ENCODE measurements at places on chromosomes 12 and 14. TPM values are rescaled to one million over a fixed set of nuclear protein-coding genes. Genes with fewer than 3 reads are reported as not detected.

The TEX52 gene
- not detected for total RNA-seq

- no peak for DNase-seq
Observed at GRCh38 chr14:36217027-36217426, 40.5 kb upstream of the PTCSC3 start.

DNA sequence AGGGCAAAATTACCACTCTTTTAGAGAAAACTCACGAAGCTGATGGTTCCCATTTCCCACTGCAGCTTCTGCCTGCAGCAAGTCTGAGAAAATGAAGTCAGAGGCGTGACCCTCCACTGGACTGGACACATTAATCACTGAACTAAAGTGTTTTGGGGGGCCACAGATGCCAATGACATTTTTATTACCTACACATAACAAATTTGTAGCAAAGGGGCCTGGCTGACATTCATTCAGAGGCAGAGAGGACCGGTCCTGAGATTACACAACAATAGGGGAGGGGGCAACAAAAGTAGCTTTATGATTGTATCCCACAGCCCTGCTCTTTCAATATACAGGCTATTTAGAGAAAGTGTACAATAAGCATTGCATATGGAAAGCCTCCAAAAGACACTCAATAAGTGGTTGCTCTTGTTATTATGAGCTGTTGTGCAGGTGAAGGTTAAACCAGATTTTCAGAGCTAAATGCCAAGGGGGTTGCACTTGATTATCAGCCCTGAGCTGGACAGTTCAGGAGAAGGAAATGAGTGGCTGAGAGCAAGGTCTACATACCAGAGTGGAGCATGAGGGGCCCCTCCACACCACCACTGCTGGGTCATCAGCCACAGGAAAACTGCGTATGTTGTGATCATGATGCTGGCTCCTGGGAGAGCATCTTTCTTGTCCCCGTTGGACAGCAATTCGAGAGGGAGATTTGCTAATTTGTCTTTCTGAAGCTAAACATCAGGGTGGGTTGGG, 41.5 kb upstream of the CCDC60 start:
- no peak for DNase-seq

- DNase-seq = no peak
Observed at GRCh38 chr14:35366521-35366976, 38.0 kb downstream of the NFKBIA start.

- DNase-seq = no peak
Observed at GRCh38 chr14:53001787-53002378, 51.0 kb upstream of the FERMT2 start.

DNA sequence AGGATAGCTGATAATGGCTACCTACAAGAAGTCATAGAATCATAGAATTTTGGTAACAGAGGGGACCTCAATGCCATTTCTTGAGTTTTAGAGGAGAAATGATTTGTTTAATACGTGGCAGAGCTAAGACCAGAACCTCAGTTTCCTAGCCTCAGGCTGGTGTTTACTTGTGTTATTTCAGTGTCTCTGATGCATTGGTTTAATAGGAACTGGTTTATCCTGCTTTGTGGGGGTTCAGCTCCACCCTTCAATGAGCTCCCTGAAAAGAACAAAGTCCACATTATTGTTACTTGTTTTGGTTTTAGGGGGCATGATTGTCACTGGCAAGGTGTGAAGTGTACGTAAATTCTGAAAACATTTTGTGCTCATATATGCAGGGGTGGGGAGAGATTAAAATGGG, 55.4 kb downstream of the AKAP6 start:
- DNase-seq = no peak

DNA sequence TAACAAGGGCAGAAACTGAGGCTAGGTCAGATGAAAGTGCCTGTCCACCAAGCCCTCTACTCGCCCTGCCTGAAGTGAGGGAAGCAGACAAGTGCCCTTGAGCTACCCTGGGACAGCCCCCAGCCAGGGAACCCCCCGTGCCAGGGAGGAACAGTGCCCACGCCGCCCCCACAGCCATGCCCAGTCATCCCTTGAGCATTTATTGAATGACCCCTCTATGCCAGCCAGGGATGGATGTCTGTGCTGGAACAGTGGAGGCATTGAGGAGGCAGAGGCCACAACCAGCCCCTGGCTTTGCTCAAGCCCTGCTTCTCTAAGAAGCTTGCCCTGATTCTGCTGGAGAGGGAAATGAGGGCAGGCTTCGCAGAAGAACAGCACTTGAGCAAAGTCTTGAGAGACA, 3.7 kb upstream of the AQP6 start:
- no peak for DNase-seq

- DNase-seq = no peak
Observed at GRCh38 chr14:60506985-60507829, 1.7 kb upstream of the SIX6 start.

GRCh38 chr14:65080960-65081747, 21.2 kb downstream of the MAX start:
- no peak for DNase-seq

The TAS2R13 gene
- total RNA-seq = 2.5 TPM

GRCh38 chr12:40313928-40314327, 89.1 kb downstream of the LRRK2 start:
- DNase-seq = no peak

GRCh38 chr14:50516091-50516490, 16.3 kb downstream of the MAP4K5 start:
- DNase-seq = no peak

GRCh38 chr12:40086471-40086870, 19.4 kb downstream of the SLC2A13 start:
- DNase-seq = no peak

GRCh38 chr14:35351497-35351896, 53.1 kb downstream of the NFKBIA start:
- DNase-seq = peak; percentile 24

DNA sequence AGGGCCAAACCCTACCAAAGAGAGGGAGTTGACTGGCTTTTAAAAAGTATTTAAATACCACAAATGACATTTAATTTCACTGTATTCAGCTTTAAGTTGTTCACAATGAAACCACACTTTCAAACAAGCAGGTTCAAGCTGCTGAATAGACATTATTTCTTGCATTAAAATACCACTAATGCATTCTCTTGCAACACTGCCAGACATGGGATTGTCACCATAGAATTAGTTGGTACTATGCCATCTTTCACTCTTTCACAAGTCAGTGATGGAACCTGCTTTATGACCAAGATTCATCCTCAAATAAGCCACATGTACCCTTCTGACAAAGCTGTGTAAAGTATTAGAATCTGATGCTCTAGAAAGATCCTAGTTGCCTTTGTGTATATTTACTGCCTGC, 239.4 kb downstream of the PAWR start:
- no peak for DNase-seq

The LRTM2 gene
- not detected for total RNA-seq

DNA sequence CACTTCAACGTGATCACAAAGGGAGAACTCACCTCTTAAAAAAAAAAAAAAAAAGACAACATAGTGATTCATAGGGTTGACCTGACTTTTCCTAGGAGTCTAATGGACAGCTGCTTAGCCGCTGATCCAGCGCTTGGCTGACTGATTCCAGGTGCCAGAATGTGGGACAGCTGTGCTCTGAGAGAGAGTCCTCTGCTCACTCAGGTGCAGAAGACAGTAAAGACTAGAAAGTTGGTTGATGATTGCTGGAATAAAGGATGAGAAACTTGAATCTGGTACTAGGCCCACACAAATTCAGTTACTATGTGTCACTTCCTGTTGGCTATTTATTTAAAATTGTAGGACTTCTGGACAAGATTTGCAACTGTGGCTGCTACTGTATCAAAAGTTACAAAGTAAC, 229.4 kb downstream of the CHST11 start:
- DNase-seq = no peak

GRCh38 chr12:12909228-12909994, 18.0 kb downstream of the GPRC5A start:
- peak; percentile 57 for DNase-seq

DNA sequence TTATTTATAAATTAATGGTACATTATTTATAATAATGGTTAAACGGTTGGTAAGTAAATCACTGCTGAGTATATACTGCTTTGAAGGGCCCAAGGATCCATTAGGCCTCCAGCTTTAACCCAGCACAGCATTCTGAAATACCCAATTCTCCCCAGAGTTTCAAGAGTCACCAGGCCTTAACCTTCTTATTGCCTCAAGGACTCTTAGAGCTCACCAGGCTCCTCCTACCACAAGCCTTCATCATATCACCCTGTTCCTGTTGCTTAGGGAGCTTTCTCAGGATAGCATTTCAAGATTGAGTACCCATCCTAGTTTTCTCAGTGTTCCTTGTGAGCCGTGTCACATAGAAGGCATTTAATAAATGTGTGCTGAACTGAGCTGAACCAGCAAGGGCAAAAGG, 242.5 kb downstream of the FBXL14 start:
- no peak for DNase-seq

GRCh38 chr12:76830436-76830835, 48.4 kb downstream of the CSRP2 start:
- no peak for DNase-seq

- no peak for DNase-seq
Observed at GRCh38 chr14:99468836-99469592, 11.6 kb downstream of the SETD3 start.

GRCh38 chr12:130281153-130281799, 56.4 kb upstream of the PIWIL1 start:
- DNase-seq = no peak

DNA sequence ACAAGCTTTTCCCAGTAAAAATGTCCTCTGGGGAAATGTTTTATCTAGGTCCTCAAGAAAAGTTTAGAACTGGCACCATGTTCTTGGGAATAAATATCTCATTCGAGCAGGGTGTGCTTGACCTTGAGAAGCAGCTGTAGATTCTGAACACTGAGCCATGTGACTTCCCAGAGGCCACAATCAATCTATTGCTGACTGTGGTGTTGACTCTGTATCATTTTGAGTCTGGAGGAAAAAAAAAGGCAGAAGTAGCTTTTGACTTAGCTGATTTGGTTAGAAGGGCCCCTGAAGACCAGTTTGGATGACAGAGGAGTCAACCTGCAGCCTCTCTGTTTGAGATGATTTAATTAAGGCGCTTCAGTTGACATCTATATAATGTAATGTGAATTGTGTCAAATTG, 592.4 kb upstream of the SEL1L start:
- DNase-seq = no peak

The KRT7 gene
- 4.1 TPM for total RNA-seq

DNA sequence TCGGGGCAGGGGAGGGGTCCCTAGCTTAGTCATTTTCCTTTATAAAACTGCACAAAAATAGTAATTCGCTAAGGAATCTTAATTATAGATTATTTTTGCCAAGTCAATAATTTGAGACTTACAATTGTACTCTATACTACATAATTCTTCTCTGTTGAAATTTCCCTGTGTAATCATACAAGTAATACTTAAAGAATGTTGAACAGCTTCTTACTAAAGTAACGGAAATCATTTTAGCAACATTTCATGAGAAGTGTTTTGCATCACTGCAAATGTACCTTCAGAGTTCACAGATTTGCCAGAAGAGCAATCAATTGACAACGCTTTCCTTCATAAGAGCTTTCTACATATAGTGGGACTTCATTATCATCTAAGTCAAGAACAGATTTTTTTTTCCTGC, 7.9 kb upstream of the GNG2 start:
- DNase-seq = no peak

All from posterior vena cava (tissue), 2 donors.